Subcutaneous preadipocyte (primary cell): ENCODE measurements at places on chromosomes 3 and 15. TPM values are rescaled to one million over a fixed set of nuclear protein-coding genes. Genes with fewer than 3 reads are reported as not detected.

NKTR gene
- 55.1 and 62.8 TPM in 2 replicates for total RNA-seq

RARB gene
- 1.5 and 2.2 TPM in 2 replicates for total RNA-seq

P2RY13 gene
- total RNA-seq = not detected in 2 replicates

TBC1D23 gene
- 58.1 and 65.5 TPM in 2 replicates for total RNA-seq

PDHB gene
- total RNA-seq = 46.3 and 49.5 TPM in 2 replicates

DGKG gene
- 0.37 and 1.4 TPM in 2 replicates for total RNA-seq

RETNLB gene
- not detected in 2 replicates for total RNA-seq

RFC4 gene
- total RNA-seq = 24.3 and 38.5 TPM in 2 replicates

DLEC1 gene
- under 0.01 TPM in 2 replicates for total RNA-seq

GHRL gene
- not detected in 2 replicates for total RNA-seq

P2RY14 gene
- total RNA-seq = not detected in 2 replicates

BAHD1 gene
- 8.5 and 10.9 TPM in 2 replicates for total RNA-seq

RARRES1 gene
- 0.59 and 3.3 TPM in 2 replicates for total RNA-seq

REC114 gene
- not detected in 2 replicates for total RNA-seq

SH2D7 gene
- not detected in 2 replicates for total RNA-seq

ADGRG7 gene
- total RNA-seq = not detected in 2 replicates

ABTB1 gene
- 8.2 and 11.0 TPM in 2 replicates for total RNA-seq

CX3CR1 gene
- total RNA-seq = under 0.01 TPM in 1 of 2 replicates, not detected in the other

GOLGA6B gene
- not detected in 2 replicates for total RNA-seq

CADM2 gene
- under 0.01 TPM in 1 of 2 replicates, not detected in the other for total RNA-seq

PAQR9 gene
- 0.20 TPM in 1 of 2 replicates, not detected in the other for total RNA-seq

ULK4 gene
- 11.3 and 19.1 TPM in 2 replicates for total RNA-seq

CIP2A gene
- 23.1 and 39.9 TPM in 2 replicates for total RNA-seq

PLCD1 gene
- total RNA-seq = 27.2 and 28.3 TPM in 2 replicates

ATP13A5 gene
- not detected in 2 replicates for total RNA-seq

ZNF660 gene
- 0.20 and 1.8 TPM in 2 replicates for total RNA-seq
